ENCODE measurements at places on chromosomes 2 and 18.

DNA sequence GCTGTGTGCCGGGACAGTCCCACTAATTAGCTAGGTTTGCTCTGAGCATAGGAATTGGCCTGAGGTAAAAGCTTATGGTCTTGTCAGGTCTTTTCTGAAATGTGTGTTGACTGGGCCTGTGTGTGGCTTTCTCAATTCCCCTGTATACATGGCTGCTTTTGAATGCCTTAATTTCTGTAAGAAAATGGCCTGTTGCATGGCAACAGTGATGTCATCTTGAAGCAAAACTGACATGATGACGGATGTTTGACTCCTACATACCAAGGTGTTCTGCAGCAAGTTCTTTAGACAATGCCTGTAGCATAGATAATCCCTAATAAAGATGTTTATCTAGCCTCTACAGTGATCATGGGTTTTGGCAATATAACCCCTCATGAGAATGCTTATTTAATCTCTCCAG, 198.5 kb downstream of the OTX1 start:
- DNase-seq = no peak

DNA sequence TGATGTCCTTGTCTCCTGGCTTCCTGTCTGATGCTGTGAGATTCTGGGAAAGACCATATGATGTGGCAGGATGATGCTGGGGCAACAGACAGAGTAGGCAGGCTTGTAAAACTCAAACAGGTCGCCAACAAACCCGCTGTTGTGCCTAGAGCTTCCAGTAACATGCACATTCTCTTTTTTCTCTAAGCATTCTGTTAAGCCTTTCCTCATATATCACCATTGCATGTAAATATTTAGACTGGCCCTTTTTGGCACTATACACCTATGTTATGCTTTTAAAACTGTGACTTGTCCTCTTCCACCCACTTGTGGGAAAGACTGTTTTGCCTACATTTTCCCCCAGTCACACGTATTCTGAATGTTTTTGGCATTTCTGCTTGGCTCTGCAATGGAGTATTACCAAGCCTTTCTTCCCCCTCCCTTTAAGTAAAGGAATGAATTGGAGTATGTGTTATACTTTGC, 250.4 kb upstream of the TANK start:
- no peak for DNase-seq

DNA sequence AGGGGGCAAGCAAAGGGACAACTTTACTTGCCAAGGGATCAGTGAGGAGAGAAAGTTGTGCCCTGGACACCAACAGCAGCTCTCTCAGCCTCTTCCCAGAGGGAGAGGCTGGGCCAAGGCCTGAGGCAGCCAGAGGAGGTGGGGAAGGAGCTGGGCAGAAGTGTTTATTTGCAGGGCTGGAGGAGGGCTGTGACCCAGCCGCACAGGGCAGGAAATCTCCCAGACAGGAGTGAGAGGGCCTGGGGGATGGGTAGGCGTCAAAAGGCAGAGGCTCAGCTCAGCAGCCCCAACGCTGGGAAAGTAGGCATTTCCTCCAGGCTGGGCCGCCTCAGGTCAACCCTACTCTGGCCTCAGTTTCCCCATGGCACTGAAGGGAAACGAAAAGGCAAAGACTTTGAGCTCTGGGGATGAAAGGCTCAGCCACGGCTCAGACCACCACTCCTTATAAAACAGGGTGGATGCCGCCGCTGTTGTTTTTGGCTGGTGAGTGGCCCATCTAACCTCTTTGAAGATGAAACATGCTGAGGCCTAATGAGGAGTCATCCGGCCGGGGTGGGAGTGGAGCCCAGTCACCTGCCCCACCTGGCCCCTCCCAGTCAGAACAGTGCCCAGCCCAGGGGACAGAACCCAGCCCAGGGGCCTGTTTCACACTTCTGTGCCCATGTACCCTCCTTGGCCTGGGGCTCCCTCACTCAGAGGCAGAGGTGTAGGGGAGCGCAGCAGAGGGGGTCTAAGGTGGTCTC, 21.9 kb upstream of the SEMA4C start:
- DNase-seq = no peak

DNA sequence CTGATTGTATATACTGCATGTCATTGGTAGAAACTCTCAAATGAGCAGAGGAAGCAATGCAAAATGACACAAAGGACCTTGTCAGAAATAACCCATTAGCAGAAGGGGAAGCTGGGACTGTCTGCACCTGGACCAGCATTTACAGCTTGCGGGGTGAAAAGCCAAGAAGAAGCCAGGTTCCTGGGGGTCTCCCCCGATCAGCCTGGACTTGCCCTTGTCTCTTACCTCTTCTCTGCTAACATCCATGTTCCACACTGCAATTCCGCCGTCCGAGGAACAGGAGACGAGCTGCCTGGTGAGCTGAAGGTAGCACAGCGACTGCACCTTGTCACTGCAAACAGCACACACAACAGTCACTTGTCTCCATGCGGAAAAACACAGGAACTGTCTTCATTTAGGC, 51.1 kb downstream of the WDFY1 start:
- no peak for DNase-seq

DNA sequence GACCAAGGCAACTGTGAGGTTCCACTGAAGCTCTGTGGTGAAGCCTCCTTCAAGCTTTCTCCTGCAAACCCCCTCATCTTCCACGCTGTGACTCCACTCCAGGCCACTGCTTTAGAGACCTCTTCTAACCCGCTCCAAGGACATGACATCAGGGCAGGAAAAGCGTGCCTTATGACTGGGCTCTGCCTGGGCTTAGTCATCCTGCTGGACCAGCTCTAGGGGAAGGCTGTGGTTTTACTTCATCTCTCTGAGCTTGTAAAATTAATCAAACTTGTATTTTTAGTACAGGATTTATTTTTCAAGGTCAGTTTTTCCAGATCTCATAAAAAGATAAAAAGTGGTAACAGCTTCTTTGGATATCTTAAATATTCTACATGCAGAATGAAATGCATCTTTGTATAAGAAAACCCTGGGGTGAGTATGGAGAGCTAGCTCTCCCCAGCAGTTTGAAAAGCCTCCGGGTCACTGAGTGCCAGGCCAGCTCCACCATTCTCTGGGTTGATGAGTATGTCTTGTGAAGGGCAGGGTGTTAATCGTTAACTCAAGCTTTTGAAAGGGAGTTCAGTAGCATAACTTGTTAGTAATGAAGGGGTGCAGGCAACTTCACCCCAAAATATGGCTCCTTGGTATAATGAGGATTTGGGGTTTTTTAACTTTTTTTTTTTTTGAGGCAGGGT, 33.1 kb upstream of the YPEL5 start:
- no peak for DNase-seq

GRCh38 chr2:4336864-4337263, 633.5 kb downstream of the DCDC2C start:
- no peak for DNase-seq

GRCh38 chr2:106095478-106096298, 98.4 kb downstream of the UXS1 start:
- no peak for DNase-seq

GRCh38 chr2:239601880-239602279, 201.1 kb upstream of the HDAC4 start:
- DNase-seq = no peak

DNA sequence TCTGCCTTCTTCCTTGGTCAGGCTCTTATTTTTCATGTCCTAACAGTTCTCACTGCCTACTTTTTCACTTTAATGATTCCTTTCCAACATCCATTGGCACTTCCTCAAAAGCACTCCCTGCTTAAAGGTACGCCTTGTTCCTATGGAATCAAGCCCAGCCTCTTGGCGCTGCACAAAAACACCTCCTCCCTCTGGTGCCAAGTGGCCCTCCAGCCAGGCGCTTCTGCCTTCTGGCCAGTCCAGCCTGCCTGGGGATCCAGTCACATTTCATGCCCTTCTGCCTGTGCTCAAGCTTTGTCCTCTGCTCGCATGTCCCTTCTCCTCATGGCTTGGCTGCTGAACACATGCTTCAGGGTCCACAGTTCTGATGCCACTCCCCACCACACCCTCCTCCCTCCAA, 6.3 kb downstream of the TPRKB start:
- DNase-seq = no peak

DNA sequence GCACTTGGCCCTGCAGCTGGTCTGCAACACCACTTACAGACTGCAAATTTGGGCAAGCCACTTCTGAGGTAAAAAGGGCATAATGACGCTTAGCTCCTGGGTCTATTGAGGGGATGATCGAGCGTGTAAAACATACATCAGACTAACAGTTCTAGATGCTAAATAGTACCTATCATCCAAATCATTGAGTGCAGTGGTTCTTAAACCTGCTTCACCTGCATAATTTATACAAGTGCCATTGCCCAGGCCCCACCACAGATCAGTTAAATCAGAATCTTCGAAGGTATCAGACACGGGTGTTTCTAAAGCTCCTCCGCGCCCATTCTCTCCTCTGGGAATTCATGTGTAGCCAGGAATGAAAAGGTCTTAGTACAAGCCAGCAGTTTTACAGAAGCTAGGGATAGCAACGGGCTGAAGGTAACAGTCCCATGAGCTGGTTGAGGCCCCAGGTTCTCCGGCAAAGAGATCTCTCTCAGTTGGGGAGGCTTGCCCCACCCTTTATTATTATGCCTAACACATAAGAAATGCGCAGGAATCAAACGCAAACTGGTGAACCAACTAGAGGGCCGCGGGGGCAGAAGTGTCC, 737 bp upstream of the RNF181 start:
- no peak for DNase-seq

- DNase-seq = no peak
Measured at GRCh38 chr2:220034426-220035130, 407.1 kb downstream of the SLC4A3 start.

GRCh38 chr2:238513346-238513745, 86.6 kb downstream of the ASB1 start:
- no peak for DNase-seq

- no peak for DNase-seq
Measured at GRCh38 chr2:74043345-74044329, 58.9 kb downstream of the TET3 start.

DNA sequence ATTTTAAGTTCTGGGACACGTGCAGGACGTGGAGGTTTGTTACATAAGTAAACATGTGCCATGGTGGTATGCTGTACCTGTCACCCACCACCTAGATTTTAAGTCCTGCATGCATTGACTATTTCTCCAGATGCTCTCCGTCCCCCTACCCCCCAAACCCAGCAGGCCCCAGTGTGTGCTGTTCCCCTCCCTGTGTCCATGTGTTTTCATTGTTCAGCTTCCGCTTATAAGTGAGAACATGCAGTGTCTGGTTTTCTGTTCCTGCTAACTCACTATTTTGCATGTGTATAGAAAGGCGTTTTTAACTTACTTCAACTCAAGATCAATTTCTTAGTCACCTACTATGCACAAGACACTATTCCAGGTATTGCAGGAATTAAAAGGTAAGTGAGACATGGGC, 128.0 kb downstream of the PLCL1 start:
- DNase-seq = no peak

DNA sequence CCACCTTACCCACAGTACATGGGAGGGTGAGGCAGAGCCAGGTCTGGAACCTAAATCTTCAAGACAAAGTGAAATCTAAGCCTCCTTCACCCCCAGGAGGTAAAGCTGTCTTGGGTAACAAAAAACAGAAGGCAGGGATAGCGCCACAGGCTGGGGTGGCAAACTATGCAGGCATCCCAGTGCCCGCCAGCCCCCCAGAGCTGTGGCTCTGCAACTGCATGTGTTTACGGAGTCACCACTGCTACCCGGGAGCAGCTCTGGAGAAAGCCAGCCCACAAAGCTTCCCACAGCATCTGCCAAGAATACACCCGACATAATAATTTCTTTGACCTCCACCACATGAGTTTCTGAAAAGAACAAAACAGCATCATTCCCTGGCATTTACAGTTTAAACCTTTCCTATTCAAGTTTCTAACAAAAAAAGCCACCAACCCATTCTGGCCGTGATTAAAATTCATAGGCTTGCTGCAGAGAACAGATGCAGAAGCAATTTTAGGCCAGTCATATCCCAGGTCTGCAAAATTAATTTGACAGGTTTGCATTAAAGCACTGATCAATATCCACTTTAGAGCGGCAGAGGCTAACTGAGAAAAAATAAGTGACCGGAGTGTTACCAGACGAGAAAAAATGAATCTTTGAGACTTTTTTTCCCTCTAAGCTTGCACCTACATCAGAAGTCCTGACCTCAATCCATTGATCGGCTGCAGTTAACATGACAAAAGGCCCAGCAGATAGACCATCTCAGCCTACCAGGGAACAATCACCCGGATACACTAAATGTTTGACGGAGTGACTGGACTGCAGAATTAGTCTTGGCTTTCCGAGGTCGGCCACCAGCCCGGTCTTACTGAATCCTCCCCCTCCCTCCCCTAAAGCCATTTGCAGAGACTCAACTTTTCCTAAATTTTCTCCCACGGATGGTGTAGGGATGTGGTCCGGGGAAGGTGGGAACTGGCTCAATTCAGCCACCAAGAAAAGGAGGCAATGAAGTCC, 309.6 kb upstream of the SKOR2 start:
- no peak for DNase-seq

DNA sequence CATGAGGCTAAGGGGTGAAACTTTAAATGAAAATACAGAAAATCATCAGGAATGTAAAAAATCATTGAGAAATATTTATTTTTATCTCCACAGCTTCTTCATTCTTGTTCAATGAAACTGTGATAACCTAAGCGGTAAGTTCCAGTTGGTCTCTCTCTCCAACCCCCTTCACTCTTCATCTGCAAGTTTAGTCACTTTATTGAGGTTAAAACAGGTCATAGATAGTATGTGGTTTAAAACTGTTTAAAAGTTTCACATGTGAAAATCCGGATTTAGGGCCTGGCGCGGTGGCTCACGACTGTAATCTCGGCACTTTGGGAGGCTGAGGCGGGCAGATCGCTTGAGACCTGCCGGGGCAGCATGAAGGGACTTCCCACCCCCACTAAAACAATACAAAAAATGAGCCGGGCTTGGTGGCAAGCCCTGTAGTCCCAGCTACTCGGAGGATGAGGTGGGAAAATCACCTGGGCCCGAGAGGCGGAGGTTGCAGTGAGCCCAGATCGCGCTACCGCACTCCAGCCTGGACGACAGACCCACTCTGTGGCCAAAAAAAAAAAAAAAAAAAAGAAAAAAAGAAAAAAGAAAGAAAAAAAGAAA, 1.6 kb upstream of the PHLPP1 start:
- no peak for DNase-seq

DNA sequence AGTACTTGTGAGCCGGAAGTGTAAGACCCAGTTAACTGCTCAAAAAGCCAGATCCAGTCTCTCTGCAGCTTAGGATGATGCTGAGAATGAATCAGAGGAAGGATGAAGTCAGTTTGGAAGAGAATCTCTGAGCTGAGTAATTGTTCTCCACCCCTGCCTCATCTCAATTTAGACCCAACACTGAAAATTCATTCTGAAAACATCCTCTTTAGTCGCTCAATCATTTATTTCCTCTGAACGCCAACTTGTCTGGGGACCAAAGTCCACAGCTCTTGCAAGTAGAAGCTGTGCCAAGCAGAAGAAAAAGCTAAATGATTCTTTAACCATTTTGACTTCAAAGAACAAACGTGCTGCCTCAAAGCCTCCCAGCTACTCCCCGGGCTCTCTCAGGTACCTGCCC, 177.1 kb upstream of the KLHL29 start:
- DNase-seq = no peak

DNA sequence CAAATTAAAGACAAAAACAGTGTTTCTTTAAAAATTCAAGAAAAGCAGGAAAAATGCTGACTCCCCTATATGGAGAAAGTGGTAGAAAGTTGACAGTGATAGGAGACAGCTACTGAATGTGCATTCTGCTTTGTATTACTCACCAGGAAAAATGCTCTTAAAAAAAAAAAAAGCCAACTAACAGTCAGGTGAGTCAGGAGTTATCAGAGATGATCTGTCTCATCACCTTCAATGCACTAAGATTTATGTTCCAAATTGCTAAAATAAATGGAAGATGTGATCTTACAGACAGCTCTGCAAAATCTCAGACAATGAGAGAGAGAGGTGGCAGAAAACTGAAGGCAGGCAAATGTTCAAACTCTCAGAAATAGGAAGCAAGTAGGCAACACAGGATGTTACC, 47.6 kb upstream of the ZNF521 start:
- DNase-seq = no peak

Measured in NCI-H1048 (cell line).